ENCODE measurements at places on chromosomes 16 and 17.
A peak's percentile ranks its signal among the peaks of the same experiment; 100 is the strongest.

GRCh38 chr17:13631529-13631928, 29.8 kb upstream of the HS3ST3A1 start:
- no peak for DNase-seq

- DNase-seq = peak; percentile 69
Measured at GRCh38 chr16:3065069-3065741, at the start of gene IL32. IL32 (plus strand) TSS chr16:3065640; CDS start chr16:3065812, 172 bp downstream.

DNA sequence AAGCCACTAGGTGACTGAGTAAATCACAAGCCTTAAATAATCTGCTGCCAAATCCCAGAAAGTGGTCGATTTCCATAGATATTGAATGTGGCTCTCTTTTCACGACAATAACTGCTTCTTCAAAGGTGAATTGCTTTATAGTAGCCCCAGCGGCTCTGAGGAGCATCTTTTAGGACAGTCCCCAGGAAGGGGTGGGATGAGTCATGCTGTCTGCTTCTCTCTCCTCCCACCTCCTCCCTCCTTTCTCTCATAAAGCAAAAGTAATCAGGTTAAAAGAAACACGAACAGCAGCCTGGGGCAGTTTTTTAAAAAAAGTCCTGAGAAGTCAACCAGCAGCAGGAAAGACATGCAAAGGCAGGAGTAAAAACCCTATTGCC, 1.8 kb downstream of the KIAA0513 start:
- DNase-seq = peak; percentile 70

- no peak for DNase-seq
Measured at GRCh38 chr17:6575596-6575988, 19.2 kb upstream of the PITPNM3 start.

Data from naive thymus-derived CD4-positive, alpha-beta T cell (primary cell).